ENCODE measurements at places on chromosomes 2 and 18.

DNA sequence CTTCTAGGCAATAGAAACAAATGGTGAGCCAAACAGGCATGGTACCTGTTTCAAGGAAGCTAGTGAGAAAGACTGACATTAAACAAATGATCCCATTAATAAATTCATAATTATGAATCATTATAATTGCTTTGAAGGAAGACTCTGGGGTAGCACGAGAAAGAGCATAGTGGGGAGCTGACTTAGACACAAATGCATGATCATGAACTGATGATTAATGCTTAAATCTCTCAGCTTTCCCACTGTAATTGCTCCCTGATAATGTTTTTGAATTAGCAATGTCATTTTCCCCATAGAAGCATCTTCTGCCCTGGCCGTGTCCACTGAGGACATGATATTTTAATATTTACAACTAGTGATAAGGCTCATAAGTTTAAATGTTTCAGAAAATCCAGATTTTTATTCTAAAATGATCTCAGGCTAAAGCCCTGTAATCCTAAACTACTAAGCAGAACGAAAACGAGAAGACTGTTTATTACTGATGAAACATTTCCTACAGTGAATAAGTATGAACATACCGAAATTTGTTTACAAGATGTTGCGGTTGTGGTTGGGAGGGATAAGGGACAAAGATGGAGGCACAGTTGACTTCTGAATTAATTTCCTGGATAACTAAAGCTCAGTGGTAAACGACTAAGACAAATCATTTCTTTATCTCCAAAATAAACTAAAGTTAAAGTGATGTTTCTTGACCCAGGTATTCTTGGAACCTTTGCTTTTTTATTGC is 47.3 kb upstream of the TACR1 start:
- DNase-seq, result no peak

DNA sequence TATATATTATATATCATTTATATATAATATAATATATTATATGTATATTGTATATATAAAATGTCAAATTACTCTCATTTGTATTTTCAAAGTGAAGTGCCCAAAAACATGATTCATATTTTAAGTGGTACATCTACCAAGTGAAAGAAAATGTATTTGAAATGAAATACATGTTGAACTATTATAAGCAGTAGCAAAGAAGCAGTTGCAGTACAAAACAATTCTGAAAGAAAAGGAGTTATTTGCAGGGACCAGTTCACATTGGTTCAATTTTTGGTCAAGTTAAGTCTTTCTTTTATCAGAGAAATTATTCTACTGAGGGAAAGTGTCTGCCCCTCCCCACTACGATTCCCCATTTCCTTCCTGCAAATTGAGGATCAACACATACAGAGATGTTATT is 51.9 kb downstream of the APLF start:
- no peak for DNase-seq

GRCh38 chr2:29987146-29987545 is 65.8 kb upstream of the ALK start:
- DNase-seq, result no peak

- no peak for DNase-seq
Measured at GRCh38 chr2:86747711-86748639, 27.9 kb downstream of the RMND5A start.

GRCh38 chr2:201414099-201415023 is 36.9 kb downstream of the TRAK2 start:
- DNase-seq, result no peak

GRCh38 chr2:238129166-238130010 is 9.1 kb upstream of the KLHL30 start:
- no peak for DNase-seq

Data from NCI-H1092 (cell line).